ENCODE measurements at places on chromosomes 16 and 17.
A peak's percentile ranks its signal among the peaks of the same experiment; 100 is the strongest.

DNA sequence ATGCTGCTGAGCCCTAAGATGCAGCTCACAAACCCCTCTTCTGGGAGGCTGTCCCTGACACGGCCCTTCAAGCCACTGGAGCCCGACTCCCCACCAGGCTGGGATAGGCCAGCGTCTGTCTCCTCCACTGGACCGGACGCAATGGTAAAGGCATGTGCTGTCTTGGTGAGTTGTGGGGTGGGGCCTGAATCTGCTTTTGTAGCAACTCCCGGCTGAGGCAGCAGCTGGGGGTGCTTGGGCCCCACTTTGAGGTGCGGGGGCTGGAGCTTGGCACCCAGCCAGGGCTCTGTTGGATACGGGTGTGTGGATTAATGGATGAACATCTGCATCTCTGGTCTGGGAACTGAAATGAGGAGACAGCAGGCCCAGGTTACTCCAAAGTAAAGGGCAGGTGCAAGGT lies 3.5 kb upstream of the NLRC3 start:
- DNase-seq: no peak

DNA sequence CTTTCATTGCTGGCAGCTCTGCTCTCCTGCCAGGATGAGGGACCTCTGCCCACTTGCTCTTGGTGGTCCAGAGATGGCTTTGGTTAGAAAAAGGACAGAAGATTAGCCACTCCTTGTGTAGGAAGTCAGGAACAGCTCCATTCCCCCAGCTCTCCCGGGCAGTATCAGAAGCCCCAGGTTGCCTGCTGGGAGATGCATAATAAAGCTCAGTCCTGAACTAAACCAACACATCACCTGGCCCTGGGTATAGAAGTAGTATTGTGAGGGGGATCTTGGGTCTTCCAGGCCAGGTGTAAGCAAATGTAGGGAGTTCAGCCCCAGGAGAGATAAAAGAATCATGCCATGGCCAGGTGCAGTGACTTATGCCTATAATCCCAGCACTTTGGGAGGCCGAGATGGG lies 52.4 kb downstream of the NEUROD2 start:
- no peak for DNase-seq

DNA sequence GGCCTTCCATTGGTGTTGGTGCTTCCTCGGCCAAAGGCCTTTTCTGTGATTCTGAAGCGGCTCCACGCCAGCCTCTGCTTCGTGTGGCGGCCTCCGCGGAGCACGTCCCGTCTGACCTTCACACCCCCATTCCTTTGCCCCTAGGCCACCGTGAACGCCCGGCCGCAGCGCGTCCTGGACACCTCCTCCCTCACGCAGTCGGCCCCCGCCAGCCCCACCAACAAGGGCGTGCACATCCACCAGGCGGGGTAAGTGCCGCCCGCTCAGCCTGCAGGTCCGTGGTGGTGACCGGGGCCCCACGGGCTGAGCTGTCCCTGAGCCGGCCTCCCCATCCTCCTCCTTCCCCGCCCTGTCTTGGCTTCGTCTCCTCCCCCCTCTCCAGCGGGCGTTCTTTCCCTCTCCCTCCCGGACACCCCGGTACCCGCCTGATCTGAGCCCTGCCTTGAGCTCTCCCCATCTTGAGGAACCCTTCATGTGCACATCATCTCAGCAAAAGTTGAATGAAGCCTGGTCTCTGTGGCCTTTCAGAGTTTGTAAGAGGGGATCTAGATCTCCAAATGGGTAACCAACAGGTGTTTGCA lies 69.0 kb upstream of the CHMP6 start:
- DNase-seq: no peak

DNA sequence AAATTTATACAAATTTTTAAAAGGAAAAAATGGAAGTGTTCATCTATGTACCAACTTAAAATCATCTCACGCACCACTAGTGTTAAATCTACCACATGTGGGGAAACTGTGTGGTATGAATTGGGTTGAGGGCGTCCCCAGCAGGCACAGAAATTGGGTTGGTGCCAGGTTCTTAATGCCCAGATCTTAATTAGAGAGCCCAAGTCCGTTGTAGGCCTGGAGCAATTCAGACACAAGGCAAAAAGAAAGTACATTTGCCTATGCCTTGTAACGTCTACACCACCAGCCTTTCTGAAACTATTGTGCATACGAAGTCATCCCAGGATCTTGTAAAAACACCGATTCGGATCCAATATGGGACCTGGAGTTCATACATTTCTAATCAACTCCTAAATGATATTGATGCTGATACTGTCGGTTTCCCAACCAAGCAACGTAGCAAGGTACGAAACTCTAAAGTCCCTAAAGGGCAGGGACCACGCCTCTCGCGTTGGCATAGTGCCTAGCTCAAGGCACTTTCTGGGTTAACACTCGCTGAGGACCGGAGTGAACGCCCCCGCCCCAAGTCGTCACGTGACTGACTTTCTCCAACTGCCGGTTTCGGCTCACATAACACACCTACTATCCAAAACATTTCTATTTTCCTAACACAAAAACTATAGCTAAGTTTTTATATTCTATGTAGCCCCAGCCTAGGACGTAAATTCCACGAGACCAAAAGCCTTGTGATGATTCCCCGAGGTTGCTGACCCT lies 945 bp upstream of the UQCRC2 start:
- peak; percentile 55 for DNase-seq

- no peak for DNase-seq
These were observed 1.1 kb downstream of the CD300H start for GRCh38 chr17:74566132-74566753.

GRCh38 chr16:15031179-15031578 lies 24.7 kb downstream of the NTAN1 start:
- no peak for DNase-seq

GRCh38 chr16:73877150-73877549 lies 419.5 kb upstream of the PSMD7 start:
- no peak for DNase-seq

DNA sequence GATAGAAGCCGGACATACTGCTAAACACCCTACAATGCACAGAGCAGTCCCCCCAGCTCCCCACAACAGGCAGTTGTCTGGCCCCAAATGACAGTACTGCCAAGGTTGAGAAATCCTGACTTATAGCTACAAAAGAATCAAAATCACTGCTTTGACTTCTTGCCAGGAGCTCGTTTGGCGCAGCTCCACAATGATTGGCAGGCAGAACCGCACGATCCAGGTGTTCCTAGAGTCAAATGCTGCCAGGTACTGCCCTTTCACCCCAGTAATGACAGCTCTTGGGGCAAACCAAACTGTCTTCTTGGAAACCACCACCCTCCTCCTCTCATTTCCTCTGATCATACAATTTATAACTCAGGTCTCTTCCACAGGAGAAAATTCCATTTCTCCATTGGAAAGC lies 2.2 kb upstream of the TMC5 start:
- DNase-seq: no peak

GRCh38 chr17:33300241-33300640 lies 7.1 kb upstream of the ASIC2 start:
- no peak for DNase-seq

DNA sequence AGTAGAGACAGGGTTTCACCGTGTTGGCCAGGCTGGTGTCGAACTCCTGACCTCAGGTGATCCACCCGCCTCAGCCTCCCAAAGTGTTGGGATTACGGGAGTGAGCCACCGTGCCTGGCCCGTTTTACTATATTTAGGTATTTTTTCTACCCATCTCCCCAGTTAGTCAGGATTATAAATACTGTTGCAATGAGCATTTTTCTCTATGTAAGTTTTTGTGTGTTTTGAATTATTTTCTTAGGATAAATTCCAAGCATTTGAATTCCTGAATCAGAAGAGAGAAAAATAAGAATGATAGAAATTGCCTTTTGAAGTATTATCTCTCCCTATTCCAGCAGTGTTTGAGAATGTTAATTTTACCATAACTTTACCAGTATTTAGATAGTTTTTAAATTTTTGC lies 36.6 kb downstream of the KIAA0513 start:
- no peak for DNase-seq

DNA sequence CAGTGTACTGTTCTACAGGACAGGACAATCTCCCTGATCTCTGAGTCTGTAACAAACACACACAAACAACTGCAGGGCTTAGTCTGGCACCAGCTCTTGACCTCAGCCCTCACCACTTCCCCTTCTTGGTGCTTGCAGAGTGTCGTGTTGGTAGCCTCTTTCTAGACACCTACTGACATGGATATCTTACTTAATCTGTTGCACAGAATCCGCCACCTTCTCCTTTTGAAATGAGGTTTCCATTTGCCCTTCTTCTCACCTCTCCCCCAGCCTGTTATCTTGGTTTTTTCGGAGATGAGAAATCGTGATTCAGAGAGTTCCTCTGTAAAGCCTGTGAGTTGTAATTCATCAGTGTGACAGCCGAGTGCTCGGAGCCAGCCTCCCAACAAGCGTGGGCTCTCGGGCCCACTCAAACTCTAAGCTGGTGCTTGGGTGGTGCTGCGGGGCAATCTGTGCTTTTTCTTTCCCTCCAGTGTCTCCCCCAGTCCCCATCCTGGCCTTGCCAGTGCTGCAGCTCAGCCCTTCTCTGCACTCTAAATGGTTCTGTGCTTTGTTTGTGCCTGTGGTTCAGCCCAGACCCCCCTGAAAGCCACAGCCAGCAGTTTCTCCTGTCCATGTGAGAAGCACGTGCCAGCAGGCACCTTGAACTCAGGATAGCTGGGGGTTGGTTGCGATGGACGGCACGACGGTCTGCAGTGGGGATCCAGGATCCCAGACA lies 28.1 kb downstream of the KIAA0513 start:
- peak; percentile 83 for DNase-seq

DNA sequence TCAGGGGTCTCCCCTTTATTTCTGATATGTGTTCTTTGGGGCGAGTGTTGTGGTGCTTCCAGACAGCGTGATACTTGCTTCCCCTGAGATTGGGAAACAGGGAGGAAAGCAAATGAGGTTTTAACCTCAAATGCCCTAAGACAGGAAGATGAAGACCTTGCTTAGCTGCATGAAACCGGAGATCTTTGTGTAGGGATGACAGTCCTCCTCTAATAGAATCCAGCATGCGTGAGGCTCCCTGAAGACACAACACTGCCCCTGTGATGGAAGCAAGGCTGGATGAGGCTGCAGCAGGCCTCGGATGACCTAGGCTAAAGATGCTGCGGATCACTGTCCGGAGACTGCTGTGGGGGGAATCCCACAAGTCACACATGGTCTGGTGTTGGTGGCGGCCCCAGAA lies 491.0 kb downstream of the CDH13 start:
- DNase-seq: no peak

DNA sequence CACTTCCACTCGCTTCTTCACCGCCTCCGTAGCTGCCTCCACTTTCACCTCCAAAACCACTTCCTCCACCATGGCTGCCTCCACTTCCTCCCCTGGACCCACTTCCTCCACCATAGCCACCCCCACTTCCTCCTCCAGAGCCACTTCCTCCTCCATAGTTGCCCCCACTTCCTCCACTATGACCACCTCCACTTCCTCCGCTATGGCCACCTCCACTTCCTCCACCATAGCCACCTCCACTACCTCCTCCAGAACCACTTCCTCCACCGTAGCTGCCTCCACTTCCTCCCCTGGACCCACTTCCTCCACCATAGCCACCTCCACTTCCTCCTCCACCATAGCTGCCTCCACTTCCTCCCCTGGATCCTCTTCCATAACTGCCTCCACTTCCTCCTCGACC lies 4.5 kb downstream of the KRT9 start:
- no peak for DNase-seq

GRCh38 chr17:628089-628941 lies 86.3 kb downstream of the VPS53 start:
- DNase-seq: no peak

GRCh38 chr16:85475233-85475632 lies 137.9 kb upstream of the GSE1 start:
- DNase-seq: no peak

DNA sequence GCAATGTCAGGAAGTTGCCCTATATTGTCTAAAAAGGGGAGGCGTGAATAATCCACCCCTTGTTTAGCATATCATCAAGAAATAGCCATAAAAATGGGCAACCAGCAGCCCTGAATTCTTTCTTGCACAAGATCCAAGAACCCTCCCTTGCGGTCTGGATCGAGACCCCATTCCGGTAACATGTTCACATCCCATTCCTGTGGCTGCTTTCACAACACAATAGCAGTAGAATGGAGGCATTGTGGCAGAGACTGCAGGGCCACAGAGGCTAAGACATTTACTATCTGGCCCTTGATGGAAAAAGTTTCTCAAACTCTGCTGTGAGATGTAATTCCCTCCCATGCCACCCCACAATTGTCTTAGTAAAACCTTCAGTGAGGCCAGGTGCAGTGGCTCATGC lies 73.2 kb downstream of the RMI2 start:
- DNase-seq: no peak

DNA sequence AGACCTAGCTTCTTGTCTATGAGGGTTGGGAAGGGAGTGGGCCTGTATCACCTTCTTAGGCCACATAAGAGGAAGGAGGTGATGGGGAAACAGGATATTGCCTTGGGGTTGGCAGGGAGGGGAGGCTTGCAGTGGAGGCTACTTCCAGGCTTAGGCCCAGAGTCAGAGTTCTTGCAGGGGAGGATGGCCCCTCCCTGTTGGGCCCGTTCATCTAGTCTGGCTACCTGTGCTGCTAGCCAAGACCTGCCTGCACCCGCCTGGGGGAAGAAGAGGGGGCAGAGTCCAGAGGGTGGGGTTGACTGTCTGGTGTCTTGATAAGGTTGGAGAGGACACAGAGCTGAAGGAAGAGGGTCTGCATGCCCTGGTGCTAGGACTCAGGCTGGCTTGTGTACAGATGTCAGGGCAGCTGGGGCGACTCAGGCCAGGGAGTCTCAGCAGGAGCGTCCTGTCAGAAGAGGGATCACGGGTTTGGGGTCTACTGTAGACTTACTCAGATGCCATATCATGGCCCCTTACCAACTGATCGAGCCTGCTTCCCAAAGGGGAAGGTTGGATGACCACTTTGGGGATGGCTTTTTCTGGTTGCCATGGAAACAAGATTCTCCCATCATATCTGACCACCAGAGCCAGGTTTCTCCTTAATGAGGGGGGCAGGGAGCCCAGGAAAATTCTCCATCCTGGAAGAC lies 5.3 kb downstream of the KDM6B start:
- DNase-seq: no peak

- DNase-seq: no peak
These were observed 172.2 kb downstream of the SEC14L1 start for GRCh38 chr17:77312786-77313599.

DNA sequence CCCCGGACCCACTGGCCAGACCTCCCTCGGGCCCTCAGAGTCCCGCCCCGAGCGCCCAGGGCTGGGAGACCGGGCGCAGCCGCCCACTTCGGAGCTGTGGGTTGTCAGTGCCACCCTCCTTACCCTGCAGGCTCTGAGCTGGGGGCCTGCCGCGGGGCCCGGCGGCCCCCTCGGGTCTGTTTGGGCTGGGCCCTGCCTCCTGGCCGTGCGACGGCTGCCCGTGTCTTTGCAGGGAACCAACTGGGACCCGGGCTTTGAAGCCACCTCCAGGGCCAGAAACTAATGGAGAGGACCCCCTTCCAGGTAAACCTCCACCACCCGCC lies 443 bp downstream of the TEDC2 start:
- no peak for DNase-seq

DNA sequence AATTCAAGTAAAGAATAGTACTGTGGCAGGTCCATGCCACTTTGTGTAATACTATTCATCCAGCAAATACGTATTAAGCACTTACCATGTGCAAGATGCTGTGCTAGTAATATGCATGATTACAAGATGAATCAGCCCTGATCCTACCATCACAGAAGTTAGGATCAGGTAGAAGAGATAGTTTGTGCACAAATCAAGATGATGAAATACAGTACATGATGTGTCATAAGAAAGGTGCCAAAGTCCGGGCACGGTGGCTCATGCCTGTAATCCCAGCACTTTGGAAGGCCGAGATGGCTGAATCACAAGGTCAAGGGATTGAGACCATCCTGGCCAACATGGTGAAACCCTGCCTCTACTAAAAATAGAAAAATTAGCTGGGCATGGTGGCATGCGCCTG lies 10.9 kb downstream of the COG4 start:
- DNase-seq: peak; percentile 48
